ENCODE measurements at places on chromosomes 3 and 15. TPM values are rescaled to one million over a fixed set of nuclear protein-coding genes. Genes with fewer than 3 reads are reported as not detected.

GRCh38 chr15:41443275-41443674 lies 26.4 kb downstream of the RTF1 start:
- peaks cover 20% of the 10 kb centered on the region for H3K36me3 ChIP-seq
- DNase-seq = no peak
- H3K4me1 ChIP-seq = peaks cover 6% of the 10 kb centered on the region
- H3K27me3 ChIP-seq = no peaks in the 10 kb centered on the region

DNA sequence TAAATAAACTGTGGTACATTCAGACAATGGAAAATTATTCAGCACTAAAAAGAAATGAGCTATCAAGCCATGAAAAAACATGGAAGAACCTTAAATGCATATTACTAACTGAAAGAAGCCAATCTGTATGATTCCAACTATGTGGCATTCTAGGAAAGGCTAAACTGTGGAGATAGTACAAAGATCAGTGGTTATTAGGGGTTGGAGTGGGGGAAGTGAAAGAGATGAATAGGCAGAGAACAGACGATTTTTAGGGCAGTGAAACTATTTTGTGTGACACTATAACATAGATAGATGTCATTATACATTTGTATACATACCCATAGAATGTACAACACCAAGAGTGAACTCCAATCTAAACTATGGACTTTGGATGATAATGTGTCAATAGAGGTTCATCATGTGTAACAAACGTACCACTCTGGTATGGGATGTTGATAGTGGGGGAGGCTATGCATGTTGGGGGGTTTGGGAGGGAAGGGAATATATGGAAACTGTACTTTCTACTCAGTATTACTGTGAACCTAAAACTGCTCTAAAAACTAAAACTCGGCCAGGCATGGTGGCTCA lies 29.0 kb downstream of the RAB27A start:
- DNase-seq = no peak
- H3K4me3 ChIP-seq = no peak overlapping the region
- peaks cover 6% of the 10 kb centered on the region for H3K36me3 ChIP-seq
- no peaks in the 10 kb centered on the region for H3K4me1 ChIP-seq

DNA sequence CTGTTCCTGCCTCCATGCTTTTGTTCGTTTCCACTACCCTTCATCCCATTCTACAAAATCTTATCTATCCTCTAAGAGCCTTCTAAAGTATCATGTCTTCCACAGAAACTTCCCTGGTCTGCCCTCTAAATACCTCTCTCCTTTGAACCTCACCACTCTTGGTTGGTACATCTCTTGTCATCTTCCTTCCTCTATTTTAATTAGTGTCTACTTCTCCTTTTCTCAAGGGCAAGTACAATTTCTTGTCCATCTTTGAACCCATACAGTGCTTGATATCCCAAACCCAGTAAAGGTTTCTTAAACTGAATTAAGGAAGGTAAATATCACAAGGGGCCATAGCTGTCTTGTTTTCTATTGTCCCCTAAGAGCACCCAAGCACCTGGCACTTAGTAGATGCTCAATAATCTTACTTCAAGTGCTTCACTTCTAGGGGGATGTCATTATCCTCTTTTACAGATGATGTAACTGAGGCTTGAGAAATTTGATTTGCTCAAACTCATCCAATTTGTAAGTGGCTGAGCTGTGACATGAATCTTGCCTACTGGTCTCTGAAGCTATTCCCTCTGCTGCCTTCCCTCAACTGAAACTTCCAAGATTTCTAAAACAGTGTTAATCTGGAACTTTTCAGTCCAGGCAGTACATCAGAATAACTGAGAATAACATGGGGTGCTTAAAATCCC lies 2.6 kb upstream of the DAPK2 start:
- no peak for DNase-seq
- no peaks in the 10 kb centered on the region for H3K36me3 ChIP-seq
- H3K4me3 ChIP-seq = no peak overlapping the region
- H3K4me1 ChIP-seq = peaks cover 10% of the 10 kb centered on the region

GCSAM gene
- not detected for total RNA-seq

TGM4 gene
- total RNA-seq = not detected

Data from progenitor cell of endocrine pancreas (in vitro differentiated cells).